ENCODE measurements at places on chromosomes 2 and 18. TPM values are rescaled to one million over a fixed set of nuclear protein-coding genes. Genes with fewer than 3 reads are reported as not detected.

GRCh38 chr2:168114619-168115018 is 132.8 kb downstream of the STK39 start:
- DNase-seq, result no peak

DNA sequence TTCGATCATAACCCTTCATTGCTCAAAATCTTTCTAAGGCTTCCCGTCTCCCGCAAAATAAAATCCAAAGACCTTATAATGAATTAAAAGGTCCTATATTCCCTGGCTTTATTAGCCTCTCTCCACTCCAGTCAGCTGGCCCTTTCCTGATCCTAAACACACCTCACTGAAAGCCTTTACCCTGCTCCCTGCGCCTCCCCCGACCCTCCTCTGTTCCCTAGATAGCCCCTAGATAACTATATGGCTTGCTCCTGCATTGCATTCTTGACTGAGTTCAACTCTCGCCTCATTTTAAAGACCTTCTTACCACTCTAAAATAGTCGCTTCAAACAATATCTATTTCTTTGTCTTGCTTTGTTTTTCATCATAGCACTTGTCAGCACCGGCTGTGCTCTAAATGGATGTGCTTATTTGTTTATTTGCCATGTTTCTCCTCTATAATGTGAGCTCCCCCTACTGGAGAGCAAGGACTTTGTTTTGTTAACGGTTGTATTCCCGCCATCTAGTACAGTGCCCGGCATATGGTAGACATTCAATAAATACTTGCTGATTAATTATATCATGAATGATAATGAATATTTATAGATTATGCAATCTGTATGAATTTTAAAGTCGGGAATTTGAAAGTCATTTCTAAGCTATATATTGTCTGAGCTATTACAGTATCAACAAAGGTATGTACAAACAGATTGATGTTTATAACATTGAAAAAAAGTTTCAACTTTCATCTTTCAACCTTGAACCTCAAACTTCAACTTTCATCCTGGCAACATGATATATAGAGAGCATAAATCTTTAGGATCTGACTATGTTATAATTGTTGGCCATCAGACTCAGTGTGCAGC is 32.4 kb upstream of the VIT start:
- no peak for DNase-seq

DNA sequence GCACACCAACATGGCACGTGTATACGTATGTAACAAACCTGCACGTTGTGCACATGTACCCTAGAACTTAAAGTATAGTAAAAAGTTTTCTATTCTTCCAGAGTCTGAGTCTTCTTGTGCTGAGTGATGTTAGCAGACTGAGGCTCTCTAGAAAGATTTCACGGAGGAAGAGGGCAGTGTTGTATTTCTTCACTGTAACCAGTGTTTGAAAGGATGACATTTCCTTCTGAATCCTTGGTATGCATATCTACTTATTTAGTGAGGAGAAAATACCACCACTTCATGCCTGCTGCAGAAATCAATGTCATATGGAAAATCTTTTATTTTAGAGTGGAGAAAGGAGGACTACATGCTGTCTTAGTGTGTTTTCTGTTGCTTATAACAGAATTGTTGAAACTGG is 357.1 kb downstream of the CCDC85A start:
- DNase-seq, result no peak

DNA sequence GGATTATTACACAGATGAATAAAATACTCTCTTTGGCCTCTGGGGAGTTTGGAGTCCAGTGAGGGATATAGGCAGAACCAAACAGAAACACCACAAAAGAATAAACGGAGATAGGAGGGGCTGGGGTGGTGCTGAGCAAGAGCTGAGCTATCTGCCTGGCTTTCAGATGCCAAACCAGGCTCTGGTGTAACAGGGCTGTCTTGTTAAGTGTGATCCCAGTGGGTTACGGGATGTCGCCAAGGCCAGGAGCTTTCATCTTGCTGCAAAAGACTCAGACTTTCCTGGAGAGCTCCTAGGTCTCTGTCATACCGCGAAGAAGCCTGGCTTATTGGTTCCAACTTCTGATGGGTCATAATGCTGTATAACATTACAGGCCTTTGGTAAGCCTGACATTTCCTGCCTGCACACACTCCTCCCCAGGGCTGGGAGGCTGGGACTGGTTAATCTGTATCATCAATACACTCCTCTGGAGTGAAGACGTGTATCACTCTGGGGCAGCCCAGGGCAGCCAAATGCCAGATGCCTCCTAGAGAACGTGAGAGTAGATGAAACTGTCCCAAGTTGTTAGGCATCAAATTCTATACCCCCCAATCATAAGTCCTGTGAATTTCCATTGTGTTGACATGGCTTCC is 60.5 kb downstream of the STPG4 start:
- DNase-seq, result no peak

- DNase-seq, result peak; percentile 76
Measured at GRCh38 chr2:111116843-111117597, 3.7 kb upstream of the BCL2L11 start.

Gene APOB
- 0.23 TPM for total RNA-seq

GRCh38 chr18:77052297-77052982 is 80.1 kb downstream of the MBP start:
- no peak for DNase-seq

Gene ACADL
- total RNA-seq, result 22.7 TPM

- DNase-seq, result peak; percentile 21
Measured at GRCh38 chr18:3037423-3037915, 24.5 kb upstream of the LPIN2 start.

Gene C2orf66
- not detected for total RNA-seq

DNA sequence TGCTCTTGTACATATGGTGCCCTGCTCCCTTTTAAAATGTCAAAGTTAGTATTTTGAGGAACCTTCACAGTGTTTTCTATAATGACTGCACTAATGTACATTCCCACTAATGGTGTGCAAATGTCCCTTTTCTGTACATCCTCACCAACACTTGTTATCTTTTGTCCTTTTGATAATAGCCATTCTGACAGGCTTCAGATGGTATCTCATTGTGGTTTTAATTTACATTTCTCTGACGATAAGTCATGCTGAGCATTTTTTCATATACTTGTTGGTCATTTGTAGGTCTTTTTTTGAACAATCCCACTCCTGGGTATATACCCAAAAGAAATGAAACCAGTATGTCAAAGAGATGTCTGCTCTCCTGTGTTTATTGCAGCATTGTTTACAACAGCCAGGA is 268.3 kb downstream of the FBXO15 start:
- no peak for DNase-seq

DNA sequence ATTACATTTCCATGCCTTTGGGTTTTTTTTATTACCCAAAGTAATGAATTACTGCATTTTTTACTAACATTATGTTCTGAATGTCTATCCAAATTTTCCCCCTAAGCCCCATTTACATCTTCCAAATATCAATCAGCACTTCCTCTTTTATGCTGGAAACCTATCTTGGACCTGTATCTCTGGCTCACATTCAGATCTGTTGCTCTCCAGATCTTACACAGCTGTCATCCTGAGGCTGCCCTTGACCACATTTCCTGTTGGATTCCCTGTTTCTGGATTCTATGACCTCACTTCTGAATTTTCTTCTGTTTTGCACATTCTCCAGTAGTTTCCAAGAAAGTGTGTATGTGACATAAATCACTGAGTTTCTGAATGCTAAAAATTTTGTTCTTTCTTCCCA is 146.7 kb downstream of the PDE1A start:
- no peak for DNase-seq

Gene ST8SIA5
- 0.59 TPM for total RNA-seq

DNA sequence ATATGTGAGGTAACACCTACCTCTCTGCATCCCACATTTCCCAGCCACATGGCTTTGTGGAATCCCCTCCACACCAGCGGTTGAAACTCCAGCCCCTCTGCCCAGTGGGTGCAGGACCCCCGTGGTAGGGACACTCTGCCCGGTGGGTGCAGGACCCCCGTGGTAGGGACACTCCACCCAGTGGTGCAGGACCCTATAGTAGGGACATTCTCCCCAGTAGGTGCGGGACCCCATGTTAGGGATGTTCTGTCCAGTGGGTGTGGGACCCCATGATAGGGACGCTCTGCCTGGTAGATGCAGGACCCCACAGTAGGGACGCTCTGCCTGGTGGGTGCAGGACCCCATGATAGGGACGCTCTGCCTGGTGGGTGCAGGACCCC is 11.5 kb downstream of the COPS9 start:
- DNase-seq, result peak; percentile 23

Gene WDFY1
- total RNA-seq, result 18.3 TPM

Gene KIF1A
- 76.0 TPM for total RNA-seq

Gene DLX1
- total RNA-seq, result not detected

Gene PNKD
- 32.2 TPM for total RNA-seq

Gene FAM228A
- total RNA-seq, result 0.32 TPM

GRCh38 chr2:109513749-109514588 is 99.8 kb downstream of the SEPTIN10 start:
- DNase-seq, result no peak

Gene CDK15
- not detected for total RNA-seq

- no peak for DNase-seq
Measured at GRCh38 chr2:170950221-170950761, 21.2 kb downstream of the GORASP2 start.

Gene CXCR1
- 0.52 TPM for total RNA-seq

DNA sequence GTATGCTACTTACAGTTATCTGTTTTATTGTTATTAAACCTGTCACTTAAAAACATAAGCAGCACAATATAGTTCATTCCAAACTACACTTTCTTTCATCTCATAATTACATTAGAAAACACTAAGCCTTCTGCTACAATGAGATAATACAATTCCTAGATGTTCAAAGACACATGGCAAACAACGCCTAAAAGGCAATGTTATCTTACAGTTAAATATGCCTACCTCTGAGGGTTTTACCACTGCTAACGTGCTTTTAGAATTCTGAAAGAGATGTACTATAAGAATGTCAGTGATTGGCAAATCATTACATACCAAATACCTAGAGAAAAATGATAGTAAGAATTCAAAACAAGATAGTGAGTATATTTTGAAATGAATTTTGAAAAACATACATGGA is 46.8 kb upstream of the SPOPL start:
- no peak for DNase-seq

DNA sequence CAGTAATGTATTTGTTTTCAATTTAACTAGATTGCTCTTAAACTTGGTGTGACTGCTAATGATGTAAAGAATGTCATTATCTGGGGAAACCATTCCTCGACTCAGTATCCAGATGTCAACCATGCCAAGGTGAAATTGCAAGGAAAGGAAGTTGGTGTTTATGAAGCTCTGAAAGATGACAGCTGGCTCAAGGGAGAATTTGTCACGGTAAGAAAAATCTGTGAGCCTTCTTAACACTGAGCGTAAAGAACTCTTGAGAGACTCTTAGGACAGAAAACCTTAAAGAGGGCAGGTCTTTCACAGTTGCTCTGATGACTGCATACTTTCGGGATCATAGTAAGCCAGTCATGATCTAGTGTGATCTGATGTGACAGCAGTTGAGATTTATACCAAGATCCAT is 15.9 kb downstream of the MDH1 start:
- no peak for DNase-seq

GRCh38 chr2:56008661-56009431 is 85.3 kb upstream of the EFEMP1 start:
- no peak for DNase-seq

DNA sequence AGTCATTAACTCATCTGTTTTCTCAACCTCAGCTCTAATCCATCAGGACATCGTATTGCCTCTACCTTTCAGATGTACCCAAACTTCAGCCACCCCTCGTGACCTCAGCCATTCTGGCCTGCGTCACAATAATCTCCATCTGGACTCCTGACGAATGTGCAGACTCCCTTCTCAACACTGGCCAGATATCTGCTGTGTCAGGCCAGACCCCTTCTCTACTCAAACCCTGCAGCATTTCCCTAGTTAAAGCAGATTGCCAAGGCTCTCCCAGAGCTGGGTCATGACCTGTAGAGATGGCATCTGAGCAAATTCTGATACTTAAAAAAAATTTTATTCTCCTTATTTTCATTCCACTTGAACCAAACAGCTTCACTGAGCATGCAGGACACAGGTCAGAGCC is 69.5 kb upstream of the TMEM18 start:
- DNase-seq, result no peak
